ENCODE measurements at places on chromosomes 5 and 9.

DNA sequence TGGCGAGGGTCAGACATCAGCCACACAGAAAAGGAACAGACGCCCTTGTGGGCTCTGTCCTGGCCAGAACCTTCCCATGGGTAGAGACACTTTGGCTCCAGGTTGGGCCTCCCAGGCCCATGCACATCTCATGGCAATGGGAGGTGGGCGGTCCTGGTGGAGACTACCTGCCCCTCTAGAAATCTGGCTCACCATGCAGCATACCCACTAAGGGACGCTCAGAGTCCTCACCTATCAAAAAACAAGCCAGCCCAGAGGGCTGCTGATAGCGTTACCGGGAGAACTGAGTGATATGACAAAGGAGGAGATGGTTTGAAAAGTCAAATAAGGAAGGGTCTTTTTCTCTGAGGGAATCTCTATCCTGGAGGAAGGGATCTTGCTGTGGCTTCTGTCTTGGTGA lies 62.1 kb downstream of the C5orf15 start:
- DNase-seq: no peak

GRCh38 chr9:129866394-129867135 lies 31.3 kb downstream of the USP20 start:
- no peak for DNase-seq

DNA sequence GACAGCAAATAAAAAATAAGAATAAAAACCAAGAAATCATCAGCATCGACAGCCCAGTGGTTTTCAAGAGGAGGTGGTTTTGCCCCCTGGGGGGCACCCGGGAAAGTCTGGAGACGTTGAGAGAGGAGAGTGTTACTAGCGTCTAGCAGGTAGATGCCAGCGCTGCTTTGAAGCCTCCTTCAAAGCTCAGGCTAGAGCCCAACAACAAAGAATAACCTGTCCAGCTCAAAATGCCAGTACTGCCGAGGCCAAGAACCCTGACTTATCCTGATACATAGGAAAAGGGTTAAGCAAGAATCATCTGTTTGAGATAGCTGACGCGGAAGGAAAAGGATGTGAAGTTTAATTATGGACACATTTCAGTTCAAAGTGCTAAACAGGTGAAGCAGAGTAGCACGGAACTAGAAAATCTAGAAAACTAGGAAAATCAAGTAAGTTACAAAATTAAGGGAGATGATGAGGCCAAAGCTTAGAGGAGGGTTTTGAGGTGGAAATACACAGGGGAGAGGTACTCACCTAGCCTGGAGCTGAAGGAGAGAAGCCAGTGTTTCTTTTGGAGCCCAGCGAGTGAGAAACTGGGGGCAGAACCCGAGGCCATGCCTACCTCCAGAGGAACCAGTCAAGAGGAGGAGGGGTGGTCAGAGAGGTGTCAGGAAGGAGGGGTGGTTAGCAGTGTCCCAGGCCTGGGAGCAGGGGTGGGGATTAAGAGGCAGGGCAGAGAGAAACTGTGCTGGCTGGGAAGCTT lies 121.0 kb upstream of the RETREG1 start:
- DNase-seq: no peak

GRCh38 chr9:135358552-135358940 lies 121.0 kb upstream of the PPP1R26 start:
- no peak for DNase-seq

- DNase-seq: no peak
These were observed 92.7 kb downstream of the VCAN start for GRCh38 chr5:83564069-83564749.

GRCh38 chr5:147689426-147689825 lies 93.1 kb downstream of the JAKMIP2 start:
- DNase-seq: no peak

DNA sequence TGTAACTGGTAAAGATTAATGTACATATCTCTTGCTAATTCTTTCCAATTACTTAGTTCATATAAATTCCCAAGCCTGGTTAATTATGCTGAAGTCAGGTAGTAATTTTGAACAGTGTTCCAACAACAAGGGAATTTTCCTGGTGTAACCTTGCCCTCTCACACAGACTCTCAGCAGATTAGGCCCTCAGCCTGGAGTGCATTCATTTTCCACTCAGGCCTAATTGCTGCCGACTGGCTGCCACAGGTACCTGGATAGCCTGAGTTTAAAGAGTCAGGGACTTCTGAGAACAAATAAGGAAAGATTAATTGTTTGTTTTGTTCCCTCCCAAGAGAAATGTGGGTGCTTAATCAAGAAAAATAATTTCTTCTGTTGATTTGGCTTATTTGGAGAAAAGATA lies 71.4 kb downstream of the PPIC start:
- no peak for DNase-seq

GRCh38 chr9:134365115-134365596 lies 38.9 kb downstream of the RXRA start:
- DNase-seq: no peak

- DNase-seq: no peak
These were observed 318.8 kb downstream of the FAM170A start for GRCh38 chr5:119948162-119948561.

- DNase-seq: no peak
These were observed 39.6 kb downstream of the COL5A1 start for GRCh38 chr9:134681061-134681661.

- no peak for DNase-seq
These were observed 51.0 kb downstream of the MTAP start for GRCh38 chr9:21853414-21853813.

DNA sequence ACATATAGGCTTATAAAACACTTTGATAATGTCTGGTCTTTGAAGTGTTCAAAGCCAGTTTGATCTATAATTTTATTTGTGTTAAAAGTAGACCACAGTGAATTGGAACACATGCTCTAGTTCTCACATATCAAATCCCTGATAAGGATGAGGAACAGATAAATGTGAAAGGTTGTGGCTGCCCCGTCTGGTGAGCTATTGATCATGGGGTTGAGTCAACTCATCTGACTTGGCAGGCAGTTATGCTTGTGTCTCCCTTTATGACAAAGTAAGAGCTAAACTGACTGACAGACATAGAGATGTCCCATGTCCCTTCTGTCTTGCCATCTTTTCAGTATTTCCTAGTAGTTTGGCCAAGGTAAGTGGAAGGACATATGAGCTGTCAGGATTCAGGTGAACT lies 2.9 kb upstream of the ERMP1 start:
- no peak for DNase-seq

GRCh38 chr9:70569070-70569772 lies 154.8 kb upstream of the KLF9 start:
- no peak for DNase-seq

- no peak for DNase-seq
These were observed 7.2 kb downstream of the CSNK1A1 start for GRCh38 chr5:149544028-149544420.

DNA sequence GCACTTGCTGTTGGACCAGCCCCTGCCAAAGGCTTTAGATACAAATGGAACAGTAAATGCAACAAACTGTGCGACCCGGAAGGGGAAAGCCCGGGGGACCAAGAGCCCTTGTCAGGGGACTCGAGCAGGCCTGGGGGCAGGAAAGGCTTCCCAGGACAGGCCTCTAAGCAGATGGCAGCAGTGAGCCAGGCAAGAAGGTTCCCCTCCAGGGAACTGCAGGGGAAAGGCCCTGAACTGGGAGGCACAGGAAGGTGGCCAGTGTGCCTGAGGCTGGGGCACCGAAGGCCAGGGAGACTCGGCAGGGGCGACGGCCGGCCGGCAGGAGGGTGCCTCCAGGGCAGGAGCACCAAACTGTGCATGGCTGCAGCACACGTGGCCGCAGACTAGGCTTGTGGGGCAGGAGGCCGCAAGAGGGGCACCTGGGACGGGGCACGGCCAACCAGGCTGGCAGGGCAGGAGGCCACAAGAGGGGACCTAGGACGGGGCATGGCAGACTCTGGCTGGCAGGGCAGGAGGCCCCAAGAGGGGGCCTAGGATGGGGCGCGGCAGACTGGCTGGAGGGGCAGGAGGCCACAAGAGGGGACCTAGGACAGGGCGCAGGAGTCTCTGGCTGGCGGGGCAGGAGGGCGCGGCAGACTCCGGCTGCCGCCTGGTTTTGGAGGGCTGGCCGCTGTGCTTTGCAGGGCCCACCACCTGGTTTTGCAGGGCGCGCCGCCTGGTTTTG lies 10.0 kb downstream of the VAV2 start:
- DNase-seq: no peak

- DNase-seq: no peak
These were observed 54.0 kb upstream of the NTRK2 start for GRCh38 chr9:84615544-84615943.

GRCh38 chr9:108244686-108245085 lies 611.1 kb downstream of the ACTL7B start:
- DNase-seq: no peak

DNA sequence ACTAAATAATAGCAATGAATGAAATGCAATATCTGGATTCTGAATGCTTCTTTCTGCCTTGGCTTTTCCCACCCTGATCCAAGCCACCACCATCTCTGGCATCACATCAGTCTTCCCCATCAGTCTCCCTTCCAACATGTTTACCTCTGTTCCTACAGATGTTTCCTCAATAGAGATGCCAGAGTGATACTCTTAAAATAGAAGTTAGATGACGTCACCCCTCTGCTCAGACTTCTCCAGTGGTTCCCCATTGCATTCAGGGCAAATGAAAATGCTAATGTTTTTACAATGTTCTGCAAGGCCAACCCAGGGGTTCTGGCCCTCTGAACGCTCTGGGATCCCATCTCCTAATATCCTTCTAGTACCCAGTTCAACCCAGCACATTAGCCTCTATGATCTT lies 305.8 kb downstream of the TRIM32 start:
- no peak for DNase-seq

DNA sequence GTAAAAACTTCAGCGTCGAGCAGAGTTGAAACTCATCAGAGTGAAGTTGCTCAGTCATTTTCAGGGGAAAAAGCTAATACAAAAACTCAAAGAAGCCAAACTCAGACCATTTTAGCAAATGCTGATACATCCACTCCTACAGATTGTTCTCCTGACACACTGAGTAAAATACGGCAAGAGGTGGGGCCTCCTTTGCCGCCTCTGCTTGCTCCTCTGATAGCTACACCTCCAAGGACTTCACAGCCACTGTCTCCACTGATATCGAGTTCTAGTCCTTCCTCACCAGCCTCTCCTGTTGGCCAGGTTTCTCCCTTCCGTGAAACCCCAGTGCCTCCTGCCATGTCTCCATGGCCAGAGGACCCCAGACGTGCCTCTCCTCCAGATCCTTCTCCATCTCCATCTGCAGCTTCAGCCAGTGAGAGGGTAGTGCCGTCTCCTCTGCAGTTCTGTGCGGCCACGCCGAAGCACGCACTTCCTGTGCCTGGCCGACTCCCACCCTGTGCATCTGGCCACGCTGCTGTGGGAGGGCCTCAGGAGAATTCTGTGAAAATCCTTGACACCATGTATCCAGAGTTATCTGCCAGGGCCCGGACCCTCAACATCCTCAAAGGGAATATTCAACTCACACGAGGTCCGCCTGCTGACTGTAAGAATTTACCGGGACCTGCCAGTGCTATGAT lies 41.7 kb downstream of the ICE1 start:
- DNase-seq: no peak
